ENCODE measurements at places on chromosomes 3 and 15.

- no peak for DNase-seq
Observed at GRCh38 chr3:13493867-13494441, 13.8 kb downstream of the HDAC11 start.

GRCh38 chr3:128256131-128256530, 102.8 kb downstream of the EEFSEC start:
- DNase-seq = no peak

- DNase-seq = no peak
Observed at GRCh38 chr15:27828746-27829145, 270.4 kb downstream of the OCA2 start.

GRCh38 chr3:104564045-104564643, 802.6 kb upstream of the ALCAM start:
- no peak for DNase-seq

DNA sequence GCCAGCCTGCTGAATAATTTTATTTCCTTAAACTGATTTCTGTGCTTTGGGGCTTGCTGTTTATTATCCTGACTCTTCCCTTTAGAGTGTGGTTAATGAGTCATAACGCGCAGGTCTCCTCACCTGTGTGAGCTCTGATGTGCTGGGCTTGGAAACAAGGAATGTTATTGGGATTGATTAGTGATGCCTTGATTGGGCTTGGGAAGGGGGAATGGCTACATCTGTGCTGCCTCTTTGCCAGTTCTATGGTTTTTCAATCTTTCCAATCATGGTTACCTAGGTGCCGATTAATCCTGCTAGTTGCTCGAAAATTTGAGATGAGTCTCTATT, 161.0 kb downstream of the THSD4 start:
- no peak for DNase-seq

DNA sequence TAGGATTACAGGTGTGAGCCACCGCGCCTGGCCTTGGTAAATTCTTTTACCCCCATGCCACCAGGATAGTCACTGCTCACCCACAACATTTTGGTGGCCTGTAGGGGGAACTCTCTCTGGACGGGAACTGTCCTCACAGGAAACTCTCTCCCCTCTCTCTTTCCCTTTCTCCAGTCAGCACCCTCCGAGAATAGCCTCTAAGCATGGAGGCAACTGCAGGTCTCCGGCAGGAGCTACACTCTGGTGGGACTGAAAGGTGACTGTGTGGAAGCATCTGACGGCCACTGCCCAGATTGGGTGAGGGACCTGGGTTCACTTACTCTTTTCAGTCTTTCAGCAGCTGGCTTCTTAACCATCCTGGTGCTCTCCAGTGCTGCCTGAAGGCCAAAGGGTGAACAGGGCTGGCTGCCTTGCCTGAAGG, 21.3 kb downstream of the TRANK1 start:
- no peak for DNase-seq

DNA sequence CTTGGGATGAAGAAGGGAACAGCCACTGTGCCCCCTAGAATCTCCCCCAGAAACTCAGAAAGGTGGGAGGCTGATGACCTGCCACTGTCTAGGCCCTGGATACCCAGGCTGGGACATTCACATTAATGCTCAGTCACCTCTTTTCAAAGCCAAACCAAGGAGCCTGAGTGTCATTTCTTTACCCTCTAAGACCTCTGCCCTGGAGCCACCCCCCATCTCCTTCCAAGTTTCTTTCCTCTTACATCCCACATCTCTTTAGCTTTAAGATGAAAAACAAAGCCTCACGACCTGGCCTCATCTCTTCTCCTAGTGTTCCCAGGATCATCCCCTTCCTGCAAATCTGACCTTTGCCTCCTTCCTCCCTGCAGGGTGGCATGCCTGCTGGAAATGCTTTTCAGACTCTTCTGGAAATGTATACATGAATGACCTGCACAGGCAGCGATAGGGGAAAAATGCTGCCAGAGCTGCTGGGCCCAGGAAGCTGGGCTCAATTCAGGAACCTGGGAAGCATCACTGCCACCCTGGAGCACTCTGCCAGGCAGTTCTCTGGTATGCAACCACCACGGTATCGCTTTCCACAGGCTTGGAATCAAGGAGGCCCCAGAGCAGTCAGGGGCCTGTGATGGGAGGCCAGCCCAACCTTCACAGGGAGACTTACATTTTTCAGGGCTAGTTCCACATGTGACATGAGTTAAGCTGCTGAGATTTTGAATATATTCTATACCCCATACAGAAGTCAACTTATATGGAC, 67.6 kb downstream of the DAPK2 start:
- no peak for DNase-seq

- DNase-seq = no peak
Observed at GRCh38 chr3:179037351-179037750, 34.3 kb downstream of the ZMAT3 start.

GRCh38 chr3:33980252-33980651, 181.8 kb downstream of the PDCD6IP start:
- DNase-seq = no peak

GRCh38 chr15:88729581-88729980, 73.7 kb upstream of the ACAN start:
- DNase-seq = no peak

GRCh38 chr3:173913974-173914421, 516.5 kb downstream of the NLGN1 start:
- no peak for DNase-seq

DNA sequence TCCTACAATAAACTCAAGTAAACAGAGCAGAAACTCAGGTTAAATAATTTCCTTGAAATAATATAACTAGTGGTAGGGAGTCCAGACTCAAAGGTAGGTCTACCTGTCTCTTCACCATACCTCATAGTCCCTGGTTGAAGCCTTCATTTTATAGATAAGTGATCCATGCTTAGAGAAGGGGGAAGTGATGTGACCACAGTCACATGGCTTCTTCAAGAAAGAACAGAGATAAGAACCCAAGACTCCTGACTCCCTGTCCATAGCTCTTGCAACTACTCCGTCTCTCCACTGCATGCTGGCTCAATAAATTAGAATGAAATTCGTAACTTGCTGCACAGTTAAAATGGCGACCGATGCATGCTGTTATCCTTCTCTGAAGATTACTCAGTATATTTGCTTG, 11.0 kb upstream of the C15orf61 start:
- no peak for DNase-seq

GRCh38 chr3:148654433-148654832, 43.3 kb upstream of the AGTR1 start:
- no peak for DNase-seq

DNA sequence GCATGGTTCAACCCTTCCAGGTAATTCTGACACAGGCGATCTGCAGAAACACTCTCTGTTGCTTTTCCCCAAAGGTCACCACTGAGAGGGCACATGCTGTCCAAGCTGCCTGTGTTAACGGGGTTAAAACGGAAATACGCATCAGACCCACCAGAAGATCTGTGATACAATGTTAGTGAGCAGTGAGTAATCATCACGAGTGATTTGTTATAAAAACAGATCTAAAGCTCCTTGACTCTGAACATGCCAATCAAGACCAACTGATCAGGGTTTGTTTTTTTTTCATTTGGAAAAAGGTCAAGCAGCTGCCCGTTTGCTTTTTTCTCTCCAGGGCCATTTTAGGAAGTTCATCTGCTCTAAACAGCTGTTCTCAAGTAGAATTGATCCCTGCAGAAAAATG, 43.2 kb downstream of the FGF12 start:
- DNase-seq = no peak

DNA sequence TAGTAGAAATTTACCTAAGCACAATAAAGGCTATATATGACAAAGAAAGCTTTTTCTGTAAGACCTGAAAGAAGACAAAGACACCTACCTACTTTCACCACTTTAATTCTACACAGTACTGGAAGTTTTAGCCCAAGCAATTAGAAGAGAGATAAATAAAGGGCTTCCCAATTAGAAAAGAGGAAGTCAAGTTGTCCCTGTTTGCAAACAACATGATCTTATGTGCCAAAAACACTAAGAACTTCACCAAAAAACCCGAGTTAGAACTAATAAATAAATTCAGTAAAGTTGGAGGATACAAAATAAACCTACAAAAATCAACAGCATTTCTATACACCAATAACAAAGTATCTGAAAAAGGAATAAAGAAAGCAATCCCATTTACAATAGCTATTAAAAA, 190.9 kb downstream of the NR2F2 start:
- no peak for DNase-seq

- DNase-seq = no peak
Observed at GRCh38 chr15:58444056-58444455, 12.3 kb downstream of the LIPC start.

DNA sequence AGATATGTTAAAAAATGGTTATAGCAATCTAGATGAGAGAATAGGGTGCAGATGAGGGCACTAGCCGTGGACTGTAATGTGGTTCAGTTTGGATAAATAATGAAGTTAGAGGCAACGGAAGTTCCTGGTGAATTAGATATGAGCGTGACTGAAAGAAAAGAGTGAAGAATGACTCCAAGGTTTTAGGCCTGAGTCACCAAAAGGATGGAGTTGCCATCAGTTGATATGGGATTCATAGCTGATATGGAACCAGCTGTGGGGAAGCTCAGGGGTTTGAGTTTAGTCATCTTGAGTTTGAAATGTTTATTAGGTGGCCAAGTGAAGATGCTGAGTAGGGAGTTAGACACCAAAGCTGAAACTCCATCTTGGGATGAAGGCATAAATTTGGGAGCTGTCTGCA, 66.2 kb downstream of the SSR3 start:
- DNase-seq = no peak

- DNase-seq = no peak
Observed at GRCh38 chr15:67194171-67195114, 60.0 kb downstream of the AAGAB start.

DNA sequence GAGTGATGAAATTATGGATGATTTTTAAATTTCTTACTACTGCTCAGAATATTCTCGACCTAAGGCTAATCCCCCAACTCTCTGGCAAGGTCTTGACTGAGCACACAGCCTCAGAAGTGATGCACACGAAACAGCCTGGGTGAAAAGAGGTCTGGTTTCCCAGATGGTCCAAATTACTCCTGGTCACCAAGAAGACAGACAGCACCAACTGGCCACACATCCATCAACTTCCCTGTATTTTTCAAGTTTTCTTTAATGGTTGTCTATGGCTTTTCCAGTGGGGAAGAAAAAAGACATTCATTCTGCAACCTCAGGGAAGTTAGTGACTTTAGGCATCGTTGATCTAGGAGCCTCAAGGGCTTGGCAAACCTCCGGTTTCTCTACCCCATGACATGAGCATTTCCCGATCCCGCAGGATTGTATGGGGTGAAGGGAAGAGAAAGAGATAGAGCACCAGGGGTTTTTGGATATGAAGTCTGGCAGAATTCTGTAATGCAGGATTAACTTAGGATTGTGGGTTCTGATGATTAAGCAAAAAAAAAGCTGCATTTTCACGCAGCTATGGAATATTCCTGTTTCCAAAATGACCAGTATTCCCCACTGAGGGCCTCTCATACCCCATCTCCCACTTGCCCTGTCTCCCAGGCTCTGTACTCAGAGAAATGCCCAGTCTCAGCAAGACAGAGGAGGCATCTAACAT, 62.2 kb downstream of the UMPS start:
- no peak for DNase-seq

DNA sequence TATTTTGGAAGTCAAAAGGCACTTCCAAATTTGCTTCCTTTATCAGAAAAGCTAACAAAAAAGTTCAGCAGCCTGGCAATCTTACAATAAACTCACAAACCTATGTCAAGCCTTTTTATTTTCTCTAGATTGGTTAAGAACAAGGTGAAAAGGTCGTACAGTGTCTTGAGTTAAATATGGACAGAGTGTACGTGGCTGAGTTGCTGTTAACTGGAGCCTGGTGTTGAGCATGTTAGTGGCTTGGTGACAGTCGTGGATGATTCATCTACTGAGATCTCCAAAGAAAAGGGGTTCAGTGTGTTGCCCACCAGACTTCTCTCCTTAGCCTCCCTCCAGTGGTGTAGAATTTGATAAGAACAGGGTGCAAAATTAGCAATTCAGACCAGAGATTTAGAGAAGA, 89.7 kb downstream of the SSR3 start:
- no peak for DNase-seq

- DNase-seq = no peak
Observed at GRCh38 chr15:57654153-57654852, 52.2 kb upstream of the POLR2M start.

DNA sequence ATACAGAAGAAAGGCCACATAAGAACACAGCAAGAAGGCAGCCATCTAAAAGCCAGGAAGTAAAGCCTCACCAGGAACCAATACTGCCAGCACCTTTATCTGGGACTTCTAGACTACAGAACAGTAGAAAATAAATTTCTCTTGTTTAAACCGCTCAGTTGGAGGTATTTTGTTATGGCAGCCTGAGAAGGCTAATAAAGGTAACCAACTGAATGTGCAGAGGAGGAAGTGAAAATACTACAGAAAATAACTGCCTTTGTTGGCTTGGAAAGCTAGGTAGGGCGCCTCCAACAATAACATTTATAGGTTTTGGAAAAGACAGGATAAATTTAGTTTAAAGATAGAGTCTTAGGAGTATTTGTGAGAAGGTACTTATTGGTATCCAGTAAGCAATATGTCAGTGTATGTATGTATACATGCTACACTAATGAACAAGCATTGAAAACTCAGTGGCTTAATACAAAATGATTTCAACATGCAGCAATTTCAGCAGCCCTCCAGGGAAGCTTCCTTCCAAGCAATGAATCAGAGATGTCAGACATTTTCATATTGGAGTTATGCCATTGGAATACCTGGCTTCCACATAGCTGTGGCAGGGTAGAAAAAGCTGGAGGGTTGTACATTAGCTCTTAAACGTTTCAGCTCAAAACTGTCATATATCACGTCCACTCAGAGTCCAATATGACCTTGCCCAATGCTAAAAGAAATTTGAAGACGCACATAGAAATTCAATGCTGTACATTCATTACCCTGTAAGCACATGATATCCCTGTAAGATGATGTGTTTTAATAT, 48.9 kb downstream of the ZBBX start:
- DNase-seq = no peak

- DNase-seq = no peak
Observed at GRCh38 chr3:85180-85579, 111.4 kb upstream of the CHL1 start.

GRCh38 chr3:37511463-37511920, 337.1 kb upstream of the LRRFIP2 start:
- no peak for DNase-seq

GRCh38 chr3:62863648-62864047, 11.6 kb downstream of the CADPS start:
- DNase-seq = no peak

- DNase-seq = no peak
Observed at GRCh38 chr15:96122077-96123027, 208.1 kb upstream of the NR2F2 start.
